Gastroesophageal sphincter (tissue), 4 donors: ENCODE measurements at places on chromosomes 13 and 19. TPM values are rescaled to one million over a fixed set of nuclear protein-coding genes. Genes with fewer than 3 reads are reported as not detected.

The MVB12A gene
- 36.8 TPM for total RNA-seq

The LIPE gene
- total RNA-seq = 6.3 TPM

The SPRY2 gene
- 49.1 TPM for total RNA-seq

DNA sequence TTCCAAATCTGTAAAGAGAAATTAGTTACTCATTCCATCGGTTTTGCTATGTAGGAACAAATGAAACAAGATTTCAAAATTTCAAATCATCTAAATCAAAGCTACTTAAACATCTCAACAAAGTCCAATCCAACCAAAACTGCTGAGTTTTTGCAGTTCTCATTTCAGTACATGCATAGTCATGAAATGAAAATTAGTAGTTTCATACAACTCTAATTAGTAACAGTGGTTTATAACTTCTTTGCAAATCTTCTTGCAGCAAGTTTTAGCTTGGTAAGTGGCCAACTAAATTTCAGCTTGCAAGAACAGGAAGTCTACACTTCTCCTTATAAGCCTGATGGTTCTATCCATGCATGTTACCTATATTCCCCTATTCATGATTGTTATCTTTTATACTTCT is 75.6 kb downstream of the SPRY2 start:
- no peak for ATAC-seq

- ATAC-seq = peak; percentile 51
Measured at GRCh38 chr13:48653472-48653939, at the start of gene CYSLTR2. CYSLTR2 (plus strand) TSS chr13:48653929; CDS start chr13:48706818, 52,889 bp downstream.

GRCh38 chr19:49331616-49332055 is 3.6 kb upstream of the CD37 start:
- peak; percentile 49 for ATAC-seq

GRCh38 chr19:33624586-33624985 is 2.8 kb downstream of the CHST8 start:
- ATAC-seq = no peak

- ATAC-seq = no peak
Measured at GRCh38 chr13:68759617-68760016, 1348.0 kb upstream of the ATXN8OS start.

DNA sequence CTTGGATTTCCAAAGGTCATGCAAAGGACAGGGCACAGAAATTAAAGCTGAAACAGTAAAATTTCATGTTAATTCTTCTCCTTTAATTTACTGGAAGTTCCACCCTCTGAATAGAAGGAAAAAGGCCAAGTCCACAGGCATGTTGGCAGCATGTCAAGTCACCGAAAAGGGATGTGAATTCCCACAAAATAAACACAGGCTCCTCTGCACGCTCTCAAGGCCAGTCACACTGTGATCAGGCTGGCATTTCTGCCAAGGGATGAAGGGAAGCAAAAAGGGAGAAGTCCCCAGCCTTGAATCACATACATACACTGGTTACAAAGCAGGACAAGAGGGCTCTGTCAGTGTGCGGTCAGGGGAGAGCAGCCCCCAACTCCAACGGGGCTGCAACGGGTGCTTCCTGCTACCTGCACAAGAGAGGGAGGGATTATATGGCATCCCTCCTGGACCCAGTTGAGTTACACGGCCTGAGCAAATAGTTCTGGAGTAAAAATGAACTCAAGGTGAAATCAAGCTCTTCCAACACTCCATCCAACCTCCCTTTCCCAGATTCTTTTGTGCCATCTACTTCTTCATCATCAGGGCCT is 6.9 kb downstream of the DCLK1 start:
- ATAC-seq = peak; percentile 46

DNA sequence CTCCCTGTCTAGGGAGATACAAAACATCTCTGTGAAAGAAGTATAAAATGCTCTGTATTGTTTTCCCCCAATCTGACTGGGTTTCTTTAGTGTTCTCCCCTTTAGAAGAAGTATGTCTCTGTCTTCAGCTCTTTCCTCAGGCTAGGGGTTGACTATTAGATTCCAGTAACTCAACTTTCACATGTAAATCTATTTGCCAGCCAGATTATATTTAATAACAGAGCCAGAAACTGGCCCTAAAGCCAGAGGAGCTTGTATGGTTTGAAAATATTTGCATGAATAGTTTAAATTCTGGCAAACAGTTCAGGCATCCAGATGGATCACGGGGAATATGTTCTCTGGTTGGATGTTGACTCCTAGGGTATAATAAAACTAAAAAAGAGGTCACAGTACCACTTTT is 22.3 kb upstream of the CYSLTR2 start:
- no peak for ATAC-seq
